ENCODE measurements at places on chromosomes 12 and 14.

DNA sequence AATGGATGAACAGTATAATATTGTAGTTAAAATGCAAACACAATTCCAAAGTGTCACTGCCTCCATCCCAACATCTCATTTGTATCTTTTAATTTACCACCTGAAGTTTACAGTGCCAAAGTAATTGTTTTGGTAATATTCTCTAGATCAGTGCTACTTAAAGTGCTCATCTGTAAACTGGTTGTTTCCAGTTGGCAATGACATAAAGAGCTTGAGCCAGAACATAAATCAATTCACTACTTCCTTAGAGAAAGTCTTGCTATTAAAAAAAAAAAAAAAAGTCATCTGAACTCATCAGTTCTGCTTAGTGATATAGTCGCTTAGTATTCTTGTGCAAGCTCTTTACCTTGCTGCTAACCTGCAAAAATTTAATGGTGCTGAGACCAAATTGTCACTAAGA is 16.4 kb downstream of the PLCZ1 start:
- DNase-seq, result no peak

DNA sequence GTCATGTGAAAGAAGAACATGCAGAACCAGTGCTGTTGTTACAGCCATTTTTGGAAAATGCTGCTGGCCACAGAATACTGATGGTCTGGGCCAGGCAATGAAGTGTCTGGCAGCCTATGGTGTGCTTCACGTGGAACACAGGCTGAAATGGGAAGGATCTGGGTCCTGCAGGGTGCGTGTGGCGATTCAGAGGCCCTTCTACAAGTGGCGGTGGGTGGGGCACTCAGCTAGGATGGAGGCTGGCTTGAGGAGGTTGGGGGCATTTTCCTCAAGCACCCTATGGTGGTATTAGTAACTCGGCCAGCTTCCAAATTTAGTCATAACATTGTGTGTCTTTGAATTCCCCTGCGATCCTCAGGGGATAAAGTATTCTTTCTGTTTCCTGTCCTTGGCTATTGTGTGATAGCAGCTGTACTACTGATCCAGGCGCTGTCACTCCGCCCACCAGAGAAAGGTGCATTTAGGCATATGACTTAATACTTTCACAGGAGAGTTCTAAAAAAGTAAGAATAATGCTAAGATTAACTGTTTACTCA is 9.2 kb upstream of the RAD52 start:
- DNase-seq, result no peak

DNA sequence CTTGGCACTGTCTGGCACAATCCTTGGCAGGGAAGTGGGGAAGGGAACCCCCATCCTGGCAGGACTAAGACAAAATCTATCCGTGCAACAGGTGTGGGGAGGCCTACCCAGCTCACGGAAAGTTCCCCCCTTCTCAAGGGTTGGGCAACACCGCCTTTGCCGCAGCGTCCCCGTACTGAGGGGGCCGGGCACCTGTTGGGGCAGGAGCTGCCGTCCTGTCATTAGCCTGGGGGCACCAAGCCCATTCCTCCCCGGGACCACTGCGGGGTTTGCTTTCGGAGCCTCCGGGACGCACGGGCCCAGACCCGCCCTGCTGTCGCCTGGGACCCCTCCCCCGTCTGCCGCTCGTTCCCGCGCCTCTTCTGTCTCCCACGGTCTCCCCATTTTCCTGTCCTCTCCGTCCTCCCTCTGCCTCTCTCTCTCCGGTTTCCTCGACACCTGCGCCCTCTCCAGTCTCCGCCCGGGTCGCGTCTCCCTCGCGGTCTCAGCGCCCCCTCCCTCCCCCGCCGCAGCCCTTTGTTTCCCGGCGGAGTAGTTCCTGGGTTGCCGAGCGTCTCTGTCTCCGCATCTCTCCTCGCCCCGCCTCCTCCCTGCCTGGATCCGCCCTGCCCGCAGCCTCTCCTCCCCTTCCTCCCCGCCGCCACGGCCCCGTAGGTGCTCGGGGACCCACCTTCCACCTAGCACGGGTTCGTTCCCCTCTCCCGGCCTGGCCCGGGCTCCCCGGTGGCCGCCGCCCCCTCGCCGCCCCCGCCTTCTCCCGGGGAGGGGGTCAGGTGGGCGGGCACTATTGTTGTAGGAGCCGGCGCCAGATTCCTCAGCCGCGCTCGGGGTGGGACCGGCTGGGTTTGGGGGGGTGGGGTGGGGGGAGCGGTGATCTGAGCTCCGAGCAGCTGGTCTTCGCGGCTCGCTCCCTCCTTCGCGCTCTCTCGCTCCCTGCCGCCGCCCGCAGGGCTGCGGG is at the start of gene CACNB3:
Gene CACNB3, plus strand, starts transcription at position 624 of the 958 bp plus-strand sequence. CDS start 434 bp downstream, outside the sequence.
- DNase-seq, result peak; percentile 95

GRCh38 chr14:25197885-25198284 is 147.9 kb upstream of the STXBP6 start:
- DNase-seq, result no peak

GRCh38 chr12:21456291-21456780 is 18.9 kb downstream of the PYROXD1 start:
- DNase-seq, result no peak

- DNase-seq, result no peak
Observed at GRCh38 chr14:95545515-95546168, 10.8 kb downstream of the GLRX5 start.

GRCh38 chr14:85482552-85482951 is 47.4 kb upstream of the FLRT2 start:
- no peak for DNase-seq

GRCh38 chr12:68809190-68810026 is 1.4 kb downstream of the MDM2 start:
- DNase-seq, result no peak

DNA sequence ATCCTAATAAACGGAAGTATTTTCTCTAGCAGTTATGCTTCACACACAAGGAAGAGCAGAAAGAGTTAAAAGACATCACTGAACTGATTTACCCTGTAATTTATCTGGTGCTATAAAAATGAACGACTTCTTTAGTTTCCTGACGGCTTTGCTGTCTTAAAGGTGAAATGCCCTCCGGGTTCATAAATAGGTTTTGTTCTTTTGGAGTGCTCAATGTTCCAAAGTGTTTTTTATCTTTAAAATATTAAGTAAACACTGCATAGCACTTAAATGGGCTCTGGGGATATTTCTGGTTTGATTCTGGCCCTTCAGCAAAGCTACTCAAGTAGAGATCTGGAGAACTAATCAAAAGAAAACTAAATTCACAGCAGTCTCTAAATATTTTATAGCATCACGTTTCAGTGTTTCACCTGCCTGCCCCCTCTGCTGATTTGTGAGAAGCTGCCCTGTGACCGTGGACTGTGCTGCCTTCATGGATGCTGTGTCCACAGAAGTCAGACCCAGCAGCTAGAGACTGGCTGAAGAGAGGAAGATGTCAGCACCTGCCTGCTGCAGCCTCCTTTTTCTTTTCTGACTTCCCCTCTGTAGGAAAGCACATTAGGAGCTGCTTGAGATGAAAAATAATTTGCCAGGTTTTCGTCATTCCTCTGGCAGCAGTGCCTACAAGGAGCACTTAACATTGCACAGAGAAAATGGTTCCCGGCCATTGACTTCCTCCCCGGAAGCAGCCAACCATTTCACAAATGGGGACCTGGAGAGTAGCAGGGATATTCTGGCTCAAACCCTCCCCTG is 205.1 kb upstream of the FSCB start:
- no peak for DNase-seq

GRCh38 chr12:53224897-53225634 is 6.9 kb downstream of the RARG start:
- DNase-seq, result peak; percentile 42

DNA sequence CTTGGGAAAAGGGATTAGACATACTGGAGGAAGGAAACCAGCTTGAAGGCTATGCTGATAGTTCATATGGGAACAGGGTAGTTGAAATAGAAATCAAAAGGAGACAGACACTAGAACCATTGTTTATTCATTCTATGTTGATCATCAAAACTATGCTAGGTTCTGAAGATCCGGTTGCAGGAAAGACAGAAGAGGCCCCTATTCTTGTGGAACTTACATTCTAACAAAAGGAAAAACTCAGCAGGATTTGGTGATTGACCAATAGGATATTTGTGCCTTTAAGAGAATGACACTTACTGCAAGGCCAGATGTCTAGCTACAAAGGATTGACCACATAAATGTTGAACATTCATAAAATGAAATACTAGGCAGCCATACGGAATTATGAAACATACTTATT is 179.2 kb downstream of the AKAP6 start:
- DNase-seq, result no peak

- peak; percentile 26 for DNase-seq
Observed at GRCh38 chr12:108804271-108804953, 53.0 kb downstream of the SSH1 start.

DNA sequence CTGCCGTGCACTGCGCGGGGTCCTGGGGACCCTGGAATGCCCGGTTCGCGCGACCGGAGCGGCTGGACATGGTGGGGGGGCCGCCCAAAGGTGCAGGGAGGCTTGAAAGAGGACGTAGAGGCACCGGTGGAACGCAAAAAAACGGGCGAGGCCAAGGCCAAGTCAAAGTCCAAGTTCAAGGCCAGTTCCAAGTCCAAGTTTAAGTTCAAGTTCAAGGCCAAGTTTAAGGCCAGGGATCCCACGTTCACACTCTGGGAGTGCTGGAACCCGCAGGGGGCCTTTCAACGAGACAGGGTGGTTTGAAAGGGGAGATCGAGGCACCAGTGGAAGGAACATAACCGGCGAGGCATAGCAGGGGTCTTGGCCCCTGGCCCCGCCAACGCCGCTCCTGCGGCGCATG is 317.6 kb downstream of the ALG10 start:
- DNase-seq, result peak; percentile 24

GRCh38 chr14:63009495-63009894 is 35.8 kb downstream of the KCNH5 start:
- no peak for DNase-seq

GRCh38 chr12:53984901-53985691 is at the start of gene HOXC10:
HOXC10 (plus strand) TSS chr12:53985146; CDS start chr12:53985260, 114 bp downstream.
- DNase-seq, result peak; percentile 98

GRCh38 chr12:116188581-116188980 is 88.9 kb downstream of the MED13L start:
- DNase-seq, result no peak

DNA sequence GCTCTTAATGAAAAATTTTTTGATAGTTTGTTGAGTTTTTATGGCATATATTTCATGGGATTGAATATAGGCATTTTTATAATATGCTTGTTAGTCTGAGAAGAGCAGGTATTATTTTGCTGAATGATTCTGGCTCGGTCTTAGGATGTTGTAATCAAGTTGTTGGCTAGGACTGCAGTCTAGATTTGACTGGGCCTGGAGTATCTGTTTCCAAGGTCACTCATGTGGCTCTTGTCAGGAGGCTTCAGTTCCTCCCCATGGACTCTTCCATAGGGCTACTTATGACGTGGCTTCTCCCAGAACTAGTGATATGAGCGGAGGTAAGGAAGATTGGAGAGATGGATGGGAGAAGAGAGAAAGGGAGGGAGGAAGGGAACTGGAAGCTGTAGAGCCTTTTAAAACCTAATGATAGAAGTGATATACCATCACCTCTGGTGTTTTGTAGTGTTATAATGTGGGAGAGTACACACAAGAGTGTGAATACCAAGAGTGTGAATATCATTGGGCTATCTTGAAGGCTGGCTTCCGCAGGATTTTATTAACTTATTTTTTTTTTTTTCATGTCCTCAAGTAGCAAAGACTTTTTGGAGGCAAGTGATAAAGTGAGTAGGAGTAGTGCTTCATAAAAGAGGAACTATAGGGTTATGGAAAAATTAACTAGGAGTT is 4.4 kb downstream of the MNAT1 start:
- no peak for DNase-seq

- DNase-seq, result no peak
Observed at GRCh38 chr14:24693353-24693737, 59.4 kb upstream of the GZMB start.

DNA sequence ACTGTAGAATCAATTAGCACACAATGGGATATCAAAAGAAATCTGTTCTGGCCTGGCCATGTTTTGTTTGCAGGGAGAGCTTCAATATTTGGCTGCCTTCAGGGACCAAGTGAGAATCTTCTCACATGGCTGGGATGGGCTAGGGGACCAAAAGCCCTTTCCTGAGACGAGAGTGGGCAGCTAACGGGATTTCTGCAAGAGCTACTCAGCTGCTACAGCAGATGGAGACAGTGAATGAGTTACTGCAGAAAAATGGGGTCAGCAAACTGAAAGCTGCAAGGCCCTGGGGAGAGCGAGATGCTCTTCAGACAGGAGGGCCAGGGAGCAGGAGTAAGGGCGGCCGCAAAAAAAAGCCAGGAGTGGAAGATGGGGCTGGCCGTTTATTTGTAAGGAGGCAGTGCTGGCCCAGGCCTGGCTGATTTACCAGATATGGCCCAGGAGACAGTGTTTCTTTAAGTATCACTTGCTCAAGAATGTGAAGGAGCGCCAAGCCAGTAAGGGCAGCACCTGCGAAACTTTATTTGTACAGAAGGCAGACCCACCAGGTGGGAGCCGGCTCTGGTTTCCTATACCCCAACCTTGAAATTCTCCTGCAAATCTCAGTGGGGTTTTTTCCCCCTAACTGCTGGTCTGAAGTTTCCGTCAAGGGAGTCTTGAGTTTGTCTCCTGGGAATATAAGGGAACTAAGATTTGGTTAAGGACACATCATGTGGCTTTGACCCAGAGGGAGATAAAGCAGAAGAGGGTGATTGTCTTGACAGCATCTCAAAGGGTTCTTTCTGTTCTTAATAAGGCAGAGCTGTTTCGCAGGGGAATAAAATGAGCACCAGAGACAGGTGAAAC is 57.8 kb downstream of the SSH1 start:
- no peak for DNase-seq

- no peak for DNase-seq
Observed at GRCh38 chr12:115835445-115835844, 442.0 kb downstream of the MED13L start.

GRCh38 chr12:20438299-20438779 is 70.0 kb downstream of the PDE3A start:
- DNase-seq, result no peak

DNA sequence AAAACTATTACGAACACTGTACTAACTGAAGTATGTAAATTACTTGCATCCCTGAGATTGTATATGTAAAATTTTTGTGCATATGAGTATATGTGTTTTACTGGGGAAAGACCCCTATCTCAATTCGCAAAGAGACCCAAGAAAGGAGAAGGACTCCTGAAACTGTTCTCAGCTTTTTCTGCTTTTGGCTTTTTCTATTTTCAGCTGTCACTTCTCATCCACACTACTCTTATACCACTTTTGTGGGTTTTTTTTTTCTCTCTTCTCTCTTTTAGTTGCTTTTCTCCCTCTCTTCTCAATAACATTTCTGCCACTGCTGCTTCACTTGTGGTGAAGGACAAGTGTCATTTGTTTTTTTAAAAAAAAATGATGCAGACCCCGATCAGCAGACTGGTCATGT is 39.8 kb downstream of the NIN start:
- DNase-seq, result no peak

GRCh38 chr12:55850893-55851292 is 8.2 kb upstream of the MMP19 start:
- DNase-seq, result no peak

DNA sequence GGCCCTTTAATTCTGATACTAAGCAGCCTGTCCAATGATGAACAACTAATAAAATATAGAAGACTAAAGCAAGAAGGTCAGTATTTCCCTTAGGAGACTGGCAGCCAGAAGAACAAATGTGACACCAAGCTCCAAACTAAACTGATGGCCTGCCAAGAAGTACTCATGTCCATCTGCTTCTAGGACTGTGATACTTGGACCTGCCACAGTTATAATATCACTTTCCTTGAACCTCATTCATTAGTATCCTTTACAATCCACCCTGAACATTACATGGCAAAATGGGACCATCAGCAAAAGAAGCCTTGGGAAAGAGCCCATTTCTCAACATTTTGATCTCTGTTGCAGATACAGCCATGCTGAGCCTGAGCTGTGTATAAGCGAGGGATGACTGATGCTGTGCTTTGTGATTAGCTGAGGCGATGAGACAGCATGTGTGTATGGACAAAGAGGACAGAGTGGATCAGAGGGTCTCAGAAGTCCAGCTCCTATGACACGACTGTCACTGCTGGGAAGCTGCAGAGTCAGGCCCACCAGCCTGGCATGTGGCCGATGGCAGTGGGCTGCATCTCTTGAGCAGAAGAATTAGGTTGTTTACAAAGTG is 73.9 kb downstream of the TGFB3 start:
- no peak for DNase-seq

Measured in H7 (cell line).